ENCODE measurements at places on chromosomes 12 and 14.

- no peak for DNase-seq
Observed at GRCh38 chr12:131928080-131928710, 881 bp upstream of the PUS1 start.

DNA sequence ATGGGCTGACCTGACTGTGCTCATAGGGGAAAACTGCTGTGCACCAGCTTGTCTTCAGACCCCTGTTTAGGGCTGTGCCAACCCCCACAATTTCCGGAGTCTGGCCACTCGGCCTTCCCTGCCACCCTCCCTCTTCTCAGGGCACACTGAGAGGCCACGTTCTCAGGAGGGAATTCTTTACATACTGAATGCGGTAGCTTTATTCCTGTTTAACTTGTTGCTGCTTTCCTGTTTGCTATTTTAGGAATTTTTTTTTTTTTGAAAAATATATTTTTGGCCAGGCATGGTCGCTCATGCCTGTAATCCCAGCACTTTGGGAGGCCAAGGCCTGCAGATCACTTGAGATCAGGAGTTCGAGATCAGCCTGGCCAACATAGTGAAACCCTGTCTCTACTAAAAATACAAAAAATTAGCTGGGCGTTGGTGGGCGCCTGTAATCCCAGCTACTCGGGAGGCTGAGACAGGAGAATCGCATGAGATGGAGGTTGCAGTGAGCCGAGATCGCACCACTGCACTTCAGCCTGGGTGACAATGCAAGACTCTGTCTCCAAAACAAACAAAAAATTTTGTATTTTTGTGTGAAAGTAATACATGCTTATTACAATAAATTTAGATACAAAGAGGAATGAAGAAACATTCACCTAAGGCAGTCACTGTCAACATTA lies 39.5 kb downstream of the TPCN1 start:
- no peak for DNase-seq

GRCh38 chr12:52670961-52671360 lies 9.2 kb downstream of the KRT1 start:
- no peak for DNase-seq

- no peak for DNase-seq
Observed at GRCh38 chr12:1650260-1650977, 21.4 kb downstream of the WNT5B start.

DNA sequence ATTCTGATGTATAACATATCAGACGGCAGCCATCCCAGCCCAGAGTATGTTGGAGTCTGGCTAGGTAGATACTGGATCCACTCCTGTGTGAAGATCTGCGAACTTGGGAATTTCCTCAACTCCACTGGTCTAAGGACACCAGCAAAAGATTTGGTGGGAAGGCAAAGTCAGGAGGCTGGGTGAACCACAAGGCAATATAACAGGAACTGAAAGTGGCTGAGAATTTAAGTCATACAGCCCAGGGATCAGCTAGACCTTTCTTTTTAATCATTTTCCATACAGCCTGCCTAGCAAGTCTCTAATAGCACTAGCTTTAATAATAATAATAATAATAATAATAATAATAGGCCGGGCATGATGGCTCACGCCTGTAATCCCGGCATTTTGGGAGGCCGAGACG lies 34.8 kb downstream of the BRAP start:
- DNase-seq: no peak

DNA sequence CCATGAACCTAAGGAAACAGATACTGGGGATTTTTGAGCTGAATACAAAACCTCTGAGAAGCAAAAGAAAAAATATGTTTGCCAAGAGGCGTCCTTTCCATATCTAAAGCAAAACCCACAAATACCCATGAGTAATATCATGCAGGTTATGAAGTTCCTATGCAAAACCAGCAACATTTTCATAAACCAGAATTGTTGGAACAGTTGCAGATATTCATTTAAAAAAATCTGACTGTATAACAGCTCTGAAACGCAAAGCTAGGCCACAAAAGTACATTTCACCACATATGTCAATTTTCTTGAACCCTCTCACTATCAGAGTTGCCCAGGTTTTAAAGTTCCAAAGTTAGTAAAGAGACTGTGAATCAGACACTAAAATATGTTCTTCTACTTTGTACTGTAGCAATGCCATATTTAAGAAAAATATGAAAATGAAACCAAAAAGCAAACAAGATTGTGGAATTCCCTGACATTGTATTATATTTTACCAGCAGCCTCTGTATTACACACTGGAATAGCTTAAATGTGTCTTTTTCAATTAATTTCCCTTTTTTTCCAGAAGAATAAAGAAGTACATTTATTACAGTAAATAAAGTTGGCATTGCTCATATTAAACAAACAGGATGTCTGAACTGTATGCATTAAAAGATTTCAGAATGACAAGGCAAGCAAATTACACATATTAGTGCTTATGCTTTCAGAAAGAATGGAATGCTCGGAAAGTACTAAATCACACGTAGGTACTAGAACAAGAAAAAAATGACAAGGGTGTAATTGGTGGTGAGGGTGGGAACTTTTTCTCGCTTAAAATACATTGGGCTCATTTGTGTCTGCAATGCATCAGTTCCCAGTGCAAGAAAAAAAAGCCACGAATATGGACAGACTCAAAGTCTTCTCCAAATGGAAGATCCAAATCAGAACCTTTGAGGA lies 33.6 kb upstream of the HIF1A start:
- DNase-seq: no peak

GRCh38 chr12:121789233-121789781 lies 4.2 kb downstream of the RHOF start:
- no peak for DNase-seq

- DNase-seq: no peak
Observed at GRCh38 chr14:75282170-75282554, 3.5 kb downstream of the FOS start.

GRCh38 chr12:80184926-80185325 lies 85.6 kb downstream of the OTOGL start:
- DNase-seq: no peak

DNA sequence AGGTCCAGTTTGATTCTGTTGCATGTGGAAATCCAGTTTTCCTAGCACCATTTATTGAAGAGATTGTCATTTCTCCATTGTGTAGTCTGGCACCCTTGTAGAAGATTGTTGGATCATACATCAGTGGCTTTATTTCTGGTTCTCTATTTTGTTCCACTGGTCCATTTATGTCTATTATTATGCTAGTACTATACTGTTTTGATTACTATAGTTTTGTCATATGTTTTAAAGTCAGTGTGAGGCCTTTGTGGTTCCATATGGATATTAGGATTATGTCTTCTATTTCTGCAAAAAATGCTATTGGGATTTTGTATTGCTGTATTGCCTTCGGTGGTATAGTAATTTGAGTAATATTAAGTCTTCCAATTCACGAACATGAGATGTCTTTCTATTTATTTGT lies 51.4 kb downstream of the LEMD3 start:
- DNase-seq: no peak

Data from activated T-cell treated with anti-CD3 and anti-CD28 coated beads for 4 hours (primary cell).